ENCODE measurements at places on chromosomes 1 and 21. TPM values are rescaled to one million over a fixed set of nuclear protein-coding genes. Genes with fewer than 3 reads are reported as not detected.

Gene CFAP74
- 0.33 TPM for total RNA-seq

Gene LAMB3
- total RNA-seq = 2.8 TPM

Gene OR10Z1
- total RNA-seq = not detected

DNA sequence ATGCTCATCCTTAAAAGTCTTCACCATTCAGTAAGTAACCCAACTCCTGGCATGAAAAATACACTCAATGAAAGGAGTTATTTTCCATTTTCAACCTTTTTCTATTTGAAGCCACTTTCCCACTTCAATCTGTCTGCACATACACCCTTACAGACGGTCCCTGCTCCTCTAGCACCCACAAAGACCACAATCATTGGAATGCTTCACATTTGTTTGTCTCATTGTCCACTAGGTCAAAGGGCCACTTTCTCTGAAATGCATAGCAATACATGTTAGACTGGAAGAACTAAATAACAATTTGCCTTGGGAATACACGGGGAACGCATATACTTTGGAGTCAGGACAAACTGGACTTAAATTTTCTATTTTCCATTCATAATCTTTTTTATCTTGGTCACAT is 487.1 kb upstream of the C1orf87 start:
- no peak for DNase-seq

DNA sequence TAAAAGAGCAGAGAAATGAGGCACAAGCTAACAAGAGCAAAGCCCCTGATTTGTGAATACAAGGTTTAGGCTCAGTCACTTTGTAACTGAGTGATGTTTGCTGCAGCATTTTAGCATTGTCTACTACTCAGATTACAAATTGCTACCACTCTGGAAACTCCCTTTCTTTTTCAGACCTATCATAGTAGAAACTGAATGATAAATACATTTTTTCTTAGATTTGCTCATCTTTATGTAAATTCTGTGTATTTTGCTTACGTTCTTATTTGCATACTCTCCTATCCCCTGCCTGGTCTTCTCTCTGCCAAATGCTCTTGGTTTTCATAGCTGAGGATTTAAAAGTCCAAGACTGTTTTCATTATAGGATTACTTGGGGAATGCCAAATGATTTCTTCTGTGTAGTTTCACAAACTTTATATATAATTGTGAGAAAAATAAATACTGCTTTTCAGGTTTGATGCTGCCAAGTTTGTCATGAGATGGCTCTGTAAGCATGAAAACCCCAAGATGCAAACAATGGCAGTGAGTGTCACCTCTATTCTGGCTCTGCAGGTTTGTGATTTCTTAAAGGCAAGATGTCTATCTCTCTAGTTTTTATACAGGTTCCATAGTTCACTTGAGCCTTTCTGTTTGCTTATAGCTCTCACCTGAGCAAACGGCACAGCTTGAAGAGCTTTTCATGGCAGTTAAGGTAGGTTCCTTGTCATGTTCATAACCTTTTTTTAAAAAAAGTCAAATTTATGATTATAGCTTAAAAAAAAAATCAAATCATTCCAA is 24.7 kb downstream of the ZYG11A start:
- DNase-seq = no peak

DNA sequence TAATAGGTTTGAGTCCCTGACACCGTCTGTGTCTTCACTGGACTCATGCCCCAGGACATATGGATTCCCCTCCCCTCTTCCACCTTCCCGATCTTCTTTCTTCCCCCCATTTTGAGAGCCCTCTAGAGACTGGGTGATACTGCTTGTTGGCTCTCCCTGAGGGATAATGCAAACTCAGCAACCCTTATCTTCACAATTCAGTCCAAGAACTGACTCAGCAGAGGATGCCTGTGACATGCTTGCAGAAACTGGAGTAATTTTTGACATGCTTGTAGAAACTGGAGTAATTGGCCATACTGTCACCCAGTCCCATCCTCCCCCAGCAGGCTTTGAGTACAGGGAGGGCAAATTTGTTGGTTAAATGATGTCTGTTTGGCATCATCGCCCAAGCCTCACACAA is 127.6 kb upstream of the CTTNBP2NL start:
- DNase-seq = no peak

All from heart left ventricle (tissue), 16 donors.